Activated naive CD4-positive, alpha-beta T cell (primary cell): ENCODE measurements at places on chromosomes 4 and X.

DNA sequence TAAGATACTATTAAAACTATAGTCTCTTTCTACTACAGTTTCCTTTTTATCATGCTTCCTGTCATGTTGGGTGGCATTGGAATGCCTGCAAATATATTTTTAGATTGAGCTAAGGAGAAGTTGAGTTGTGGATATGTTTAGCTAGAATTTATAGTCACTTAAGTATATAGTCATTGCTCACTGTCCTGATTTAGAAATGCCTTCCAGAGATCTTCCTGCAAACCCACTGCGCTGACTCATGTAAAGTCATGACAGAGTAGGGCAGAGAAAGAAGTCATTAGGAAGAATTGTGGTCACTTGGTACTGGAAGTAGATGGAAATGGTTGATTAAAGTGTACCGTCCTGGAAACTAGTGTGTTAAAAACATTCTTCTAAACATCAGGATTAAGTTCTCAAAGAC lies 490.3 kb upstream of the PABPC4L start:
- no peak for DNase-seq

DNA sequence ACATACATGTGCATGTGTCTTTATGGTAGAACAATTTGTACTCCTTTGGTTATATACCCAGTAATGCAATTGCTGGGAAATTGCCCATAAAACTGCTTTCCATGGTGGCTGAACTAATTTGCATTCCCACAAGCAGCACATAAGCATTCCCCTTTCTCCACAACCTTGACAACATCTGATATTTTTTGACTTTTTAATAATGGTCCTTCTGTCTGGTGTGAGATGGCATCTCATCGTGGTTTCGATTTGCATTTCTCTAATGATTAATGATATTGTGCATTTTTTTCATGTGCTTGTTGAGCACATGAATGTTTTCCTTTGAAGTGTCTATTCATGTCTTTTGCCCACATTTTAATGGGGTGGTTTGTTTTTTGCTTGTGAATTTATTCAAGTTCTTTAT lies 166.0 kb downstream of the TMEM47 start:
- no peak for DNase-seq

DNA sequence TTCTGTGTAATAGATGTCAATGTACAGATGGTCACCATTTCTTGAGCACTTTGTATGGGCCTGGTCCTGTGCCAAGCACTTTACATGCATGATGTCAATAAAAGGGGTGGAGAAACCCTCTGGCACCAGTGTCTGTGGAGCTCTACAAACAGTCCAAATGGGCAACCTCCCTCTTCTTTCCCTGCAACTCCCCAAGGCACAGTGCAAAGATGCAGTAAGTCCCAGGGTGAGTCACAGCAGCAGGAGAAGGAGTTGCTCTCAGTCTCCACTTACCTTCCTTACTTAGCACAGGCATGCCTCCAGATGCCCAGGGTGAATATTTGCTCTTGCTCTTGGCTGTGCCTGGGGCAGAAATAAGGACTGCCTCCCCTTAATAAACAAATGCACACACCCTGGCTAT lies 4.3 kb downstream of the OCIAD2 start:
- DNase-seq, result no peak

DNA sequence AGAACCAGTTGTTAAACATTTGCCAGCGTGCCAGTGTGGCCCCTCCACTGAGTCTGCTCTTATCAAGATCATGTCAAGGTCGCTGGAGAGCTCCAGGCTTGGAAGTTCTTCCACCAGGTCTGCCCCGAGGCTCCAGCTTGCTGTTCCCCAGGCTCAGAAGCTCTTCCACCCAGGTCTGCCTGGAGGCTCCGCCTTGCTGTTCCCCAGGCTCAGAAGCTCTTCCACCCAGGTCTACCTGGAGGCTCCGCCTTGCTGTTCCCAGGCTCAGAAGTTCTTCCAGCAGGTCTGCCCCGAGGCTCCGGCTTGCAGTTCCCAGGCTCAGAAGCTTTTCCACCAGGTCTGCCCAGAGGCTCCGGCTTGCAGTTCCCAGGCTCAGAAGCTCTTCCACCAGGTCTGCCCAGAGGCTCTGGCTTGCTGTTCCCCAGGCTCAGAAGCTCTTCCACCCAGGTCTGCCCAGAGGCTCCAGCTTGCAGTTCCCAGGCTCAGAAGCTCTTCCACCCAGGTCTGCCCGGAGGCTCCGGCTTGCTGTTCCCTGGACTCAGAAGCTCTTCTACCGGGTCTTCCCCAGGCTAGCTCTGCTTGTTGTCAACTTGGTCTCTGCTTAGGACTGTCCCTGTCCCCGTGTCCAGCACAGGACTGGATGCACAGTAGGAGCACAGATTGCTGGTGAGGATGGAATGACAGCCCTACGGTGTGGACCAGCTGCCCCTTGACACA lies 54.4 kb downstream of the HMX1 start:
- DNase-seq, result no peak

DNA sequence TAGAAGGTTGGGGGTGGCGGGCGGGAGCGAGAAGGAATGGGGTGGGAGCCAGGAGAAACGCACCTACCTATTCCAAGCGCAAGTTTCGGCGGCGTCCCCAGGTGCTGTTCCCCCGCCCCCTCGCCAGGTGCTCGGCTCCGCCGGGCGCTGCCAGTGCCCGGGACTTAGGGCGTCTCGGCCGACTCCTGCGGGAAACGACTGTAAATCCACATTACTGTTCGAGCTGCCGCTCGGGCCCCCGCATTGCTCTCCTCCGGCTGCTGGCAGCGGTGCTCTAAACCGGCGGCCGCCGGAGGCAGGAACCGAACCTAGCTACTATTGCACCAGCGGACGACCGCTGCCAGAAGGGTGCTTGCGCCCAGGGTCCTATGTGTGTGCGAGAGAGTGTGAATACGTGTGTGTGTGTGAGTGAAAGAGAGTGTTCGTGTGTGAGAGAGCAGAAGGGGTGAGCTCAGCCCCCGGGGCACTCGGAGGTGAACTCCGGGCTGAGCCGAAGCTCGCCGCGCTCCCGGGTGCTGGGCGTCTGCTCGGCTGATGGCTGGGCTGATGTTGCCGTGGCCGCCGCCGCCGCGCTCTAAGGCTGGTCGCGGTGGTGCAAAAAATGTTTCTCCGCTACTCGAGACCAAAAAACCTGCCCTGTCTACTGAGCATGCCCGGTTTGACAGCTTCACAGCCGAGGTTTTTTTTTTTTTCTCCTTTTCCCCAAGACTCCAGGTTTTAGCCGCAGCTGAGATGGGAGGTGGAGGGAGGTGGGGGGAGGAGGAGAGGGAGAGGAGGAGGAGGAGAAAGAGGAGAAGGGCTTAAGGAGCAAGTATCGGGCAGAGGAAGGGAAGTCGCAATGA lies 115.7 kb upstream of the TEX13C start:
- DNase-seq, result no peak

GRCh38 chr4:5200513-5200912 lies 149.2 kb downstream of the STK32B start:
- no peak for DNase-seq

GRCh38 chr4:139189972-139190371 lies 13.0 kb upstream of the ELF2 start:
- no peak for DNase-seq

GRCh38 chr4:113223001-113223400 lies 173.5 kb downstream of the ANK2 start:
- DNase-seq, result no peak

DNA sequence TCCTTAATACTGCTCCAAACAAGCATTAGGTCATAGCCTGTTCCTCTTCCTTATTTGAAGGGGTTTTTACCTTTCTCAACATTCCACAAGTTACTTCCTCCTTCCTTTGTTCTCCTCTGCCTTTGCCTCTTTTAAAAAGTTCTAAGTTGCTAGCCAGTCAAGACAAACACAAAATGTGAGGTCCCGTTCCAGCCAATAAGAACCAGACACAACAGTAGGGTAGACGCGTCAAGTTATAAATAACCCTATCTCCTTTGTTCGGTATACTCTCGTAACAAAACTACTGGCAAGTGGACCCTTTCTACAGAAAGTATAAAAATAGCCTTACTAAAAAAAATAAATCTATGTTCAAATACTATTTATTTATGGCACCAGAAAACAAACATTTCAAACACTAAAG lies 6.3 kb upstream of the ACE2 start:
- DNase-seq, result no peak

GRCh38 chrX:12894074-12895030 lies 12.1 kb upstream of the TLR8 start:
- DNase-seq, result no peak

DNA sequence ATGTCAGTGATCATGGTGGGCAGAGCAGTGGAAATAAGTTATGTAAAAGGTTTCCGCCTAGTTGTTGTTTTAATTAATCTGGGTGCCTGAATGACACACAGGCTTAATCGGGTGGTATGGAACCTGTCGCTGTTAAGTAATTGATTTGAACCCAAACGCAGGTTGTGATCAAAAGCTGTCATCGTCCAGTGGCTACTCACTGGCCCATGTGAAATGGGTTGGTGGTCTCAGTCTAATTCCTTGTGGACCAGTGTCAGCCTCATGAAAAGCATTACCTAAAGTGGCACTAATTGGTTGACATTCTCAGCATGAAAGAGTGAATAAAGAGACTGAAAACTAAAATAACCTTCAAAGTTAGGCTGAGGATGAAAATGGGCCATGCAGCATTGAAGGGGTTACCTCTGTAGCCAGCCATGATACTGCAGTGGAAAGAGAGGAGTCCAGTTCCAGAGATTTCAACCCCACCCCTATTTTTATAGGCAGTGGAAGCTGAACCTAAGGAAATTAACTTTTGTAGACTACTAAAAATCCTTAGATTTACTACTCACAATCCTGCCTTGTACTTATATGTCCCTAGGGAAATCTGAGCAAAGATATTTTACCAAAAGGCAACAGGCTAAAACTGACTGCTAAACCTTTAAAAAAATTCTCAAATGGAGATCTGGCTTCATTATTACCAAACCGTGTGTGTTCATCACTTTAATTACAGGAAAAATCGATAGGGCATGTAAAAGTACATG lies 251.7 kb upstream of the TENM3 start:
- DNase-seq, result no peak
